ENCODE measurements at places on chromosomes 3 and 15.

DNA sequence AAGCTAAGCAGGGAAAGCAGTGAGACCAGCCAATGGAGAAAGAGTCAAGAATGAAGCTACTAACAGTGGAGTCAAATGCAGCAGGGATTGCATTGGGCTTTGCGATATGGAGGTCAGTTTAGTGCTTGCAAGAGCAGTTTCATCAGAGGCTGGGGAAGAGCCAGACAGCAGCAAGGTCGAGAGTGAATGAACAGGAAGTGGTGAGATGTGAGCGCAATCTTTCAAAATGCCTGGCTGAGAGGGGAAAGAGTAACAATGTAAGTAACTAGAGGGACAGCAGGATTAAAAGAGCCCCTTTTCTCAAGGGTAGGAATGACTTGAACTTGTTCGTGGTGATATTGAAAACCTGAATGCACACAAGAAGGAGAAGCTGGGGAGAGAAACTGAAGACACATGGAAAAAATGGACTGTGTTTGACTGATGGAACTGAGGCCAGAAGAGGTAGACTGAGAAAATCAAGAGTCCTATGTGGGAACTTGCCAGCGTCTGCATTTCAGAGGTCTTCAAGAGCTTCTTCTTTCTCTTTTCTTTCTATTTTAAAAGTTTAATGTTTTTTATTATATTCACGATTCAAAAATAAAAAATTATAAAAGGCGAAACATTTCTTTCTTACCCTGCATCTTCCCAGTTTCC lies 30.6 kb upstream of the GPR160 start:
- peak; percentile 28 for DNase-seq

DNA sequence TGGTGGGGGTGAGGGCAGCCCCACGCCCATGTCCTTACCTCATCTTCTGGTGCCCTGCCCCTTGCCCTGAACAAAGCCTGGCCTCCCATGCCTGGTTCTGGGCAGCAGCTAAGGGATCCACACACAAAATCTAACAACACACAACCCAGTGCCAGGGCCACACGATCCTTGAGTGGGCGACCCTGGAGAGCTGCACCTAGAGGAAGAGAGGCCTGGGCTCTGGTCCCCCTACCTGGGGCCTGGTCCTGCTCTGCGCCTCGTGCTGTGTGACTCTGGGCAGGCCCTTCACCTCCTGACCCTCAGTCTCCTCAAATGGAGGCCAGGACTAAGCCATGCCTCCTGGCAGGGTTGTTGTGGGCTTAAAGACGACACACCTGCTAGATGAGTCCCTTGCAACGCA lies 20.0 kb upstream of the C3orf22 start:
- no peak for DNase-seq

DNA sequence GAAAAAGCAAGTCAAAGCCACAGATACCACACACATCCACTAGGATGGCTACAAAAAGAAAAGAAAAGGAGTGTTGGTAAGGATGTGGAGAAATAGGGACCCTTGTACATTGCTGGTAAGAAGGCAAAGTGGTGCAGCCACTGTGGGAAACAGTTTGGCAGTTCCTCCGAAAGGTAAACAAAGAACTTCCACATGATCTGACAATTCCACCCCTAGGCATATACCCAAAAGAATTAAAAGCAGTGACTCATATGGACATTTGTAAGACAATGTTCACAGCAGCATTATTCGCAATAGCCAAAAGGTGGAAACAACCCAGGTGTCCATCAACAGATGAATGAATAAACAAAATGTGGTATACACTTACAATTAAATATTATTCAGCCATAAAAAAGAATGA lies 22.2 kb upstream of the GMPPB start:
- no peak for DNase-seq

GRCh38 chr3:184031187-184031792 lies at the start of gene HTR3D:
Gene HTR3D, plus strand, starts transcription at chr3:184031742. Its CDS starts 0 bp downstream, at chr3:184031742.
- no peak for DNase-seq

GRCh38 chr3:57729334-57730045 lies 26.6 kb upstream of the SLMAP start:
- DNase-seq = no peak

- no peak for DNase-seq
Observed at GRCh38 chr15:68175526-68175925, 29.6 kb downstream of the CALML4 start.

GRCh38 chr15:40930430-40931299 lies 1.5 kb downstream of the DLL4 start:
- DNase-seq = peak; percentile 56

DNA sequence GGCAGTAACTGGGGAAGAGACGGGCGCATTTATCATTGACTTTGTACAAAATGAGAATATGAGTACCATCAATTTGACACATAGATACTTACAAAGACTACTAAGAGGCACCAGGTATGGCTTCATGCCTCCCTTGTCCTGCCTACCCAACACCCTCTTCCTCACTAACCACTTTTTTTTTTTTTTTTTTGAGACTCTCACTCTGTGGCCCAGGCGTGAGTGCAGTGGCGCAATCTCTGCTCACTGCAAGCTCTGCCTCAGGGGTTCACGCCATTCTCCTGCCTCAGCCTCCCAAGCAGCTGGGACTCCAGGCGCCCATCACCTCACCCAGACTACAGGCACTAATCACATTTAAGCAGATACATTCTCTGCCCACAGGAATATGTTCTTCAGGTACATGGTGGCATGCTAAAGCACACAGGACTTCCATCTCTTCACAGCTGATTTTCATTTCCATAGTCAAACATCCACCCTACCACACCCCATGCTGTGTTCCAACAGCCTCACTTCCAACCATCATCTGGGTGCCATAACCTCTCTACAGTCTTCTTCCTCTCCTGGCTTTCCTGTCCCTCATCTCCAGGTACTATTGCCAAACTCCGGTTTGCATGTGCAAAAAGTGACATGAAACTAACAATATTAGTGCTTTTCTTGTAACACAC lies 41.7 kb downstream of the RAB27A start:
- no peak for DNase-seq

Data from germinal center (tissue), 1 donor.